Activated naive CD4-positive, alpha-beta T cell (primary cell): ENCODE measurements at places on chromosomes 12 and 14.

- DNase-seq, result no peak
Measured at GRCh38 chr14:72576258-72576657, 317.6 kb downstream of the DPF3 start.

DNA sequence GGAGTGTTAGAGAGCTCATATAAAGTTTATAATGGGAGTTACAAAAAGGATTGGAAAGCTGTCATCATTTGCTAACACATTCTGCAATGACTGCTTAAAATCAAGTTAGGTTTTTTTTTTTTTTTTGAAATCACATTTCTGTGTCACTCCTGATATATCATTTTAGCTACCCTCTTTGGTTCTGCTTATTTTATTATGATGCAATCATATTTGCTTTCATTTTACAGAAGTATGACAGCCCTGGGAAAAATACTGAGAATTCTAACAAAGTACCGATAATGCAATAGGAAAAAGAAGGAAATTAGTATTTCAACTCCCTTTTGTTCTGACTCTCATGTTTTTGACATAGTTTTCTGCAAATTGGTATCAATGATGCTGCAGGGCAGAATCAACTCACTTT is 71.6 kb upstream of the MDGA2 start:
- DNase-seq, result no peak

- DNase-seq, result no peak
Measured at GRCh38 chr12:107590413-107590812, 95.2 kb upstream of the PWP1 start.

DNA sequence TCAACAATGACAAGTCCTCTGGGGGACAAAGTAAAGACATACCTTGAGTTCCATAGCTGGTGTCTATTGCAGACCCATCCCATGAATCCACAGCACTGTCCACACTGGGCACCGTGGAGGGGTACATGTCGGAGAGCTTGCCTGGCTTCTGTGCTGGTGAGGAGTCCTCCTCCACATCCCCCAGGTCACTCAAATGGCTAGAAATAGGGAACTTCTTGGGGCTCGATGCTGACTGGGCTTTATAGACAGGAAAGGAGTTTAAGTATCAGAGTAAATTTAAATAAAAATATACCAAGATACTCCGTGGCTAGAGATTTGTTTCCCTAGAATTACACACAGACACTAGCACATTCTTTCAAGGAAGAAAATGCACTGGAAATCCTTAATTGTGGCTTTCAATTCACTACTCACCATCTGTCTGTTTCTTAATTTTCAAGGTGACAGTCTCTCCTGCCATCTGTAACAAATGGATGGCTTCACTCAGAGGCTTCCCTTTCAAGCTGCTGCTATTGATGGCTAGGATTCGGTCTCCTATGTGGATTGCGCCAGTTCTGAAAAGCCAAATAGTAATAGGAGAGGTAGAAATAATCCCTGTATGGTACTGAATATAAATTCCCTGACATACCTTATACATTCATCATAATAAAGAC is 90.1 kb downstream of the HELB start:
- no peak for DNase-seq

- DNase-seq, result no peak
Measured at GRCh38 chr12:94616203-94616729, 34.1 kb downstream of the TMCC3 start.

GRCh38 chr14:103697206-103697602 is 18.0 kb downstream of the XRCC3 start:
- DNase-seq, result no peak

DNA sequence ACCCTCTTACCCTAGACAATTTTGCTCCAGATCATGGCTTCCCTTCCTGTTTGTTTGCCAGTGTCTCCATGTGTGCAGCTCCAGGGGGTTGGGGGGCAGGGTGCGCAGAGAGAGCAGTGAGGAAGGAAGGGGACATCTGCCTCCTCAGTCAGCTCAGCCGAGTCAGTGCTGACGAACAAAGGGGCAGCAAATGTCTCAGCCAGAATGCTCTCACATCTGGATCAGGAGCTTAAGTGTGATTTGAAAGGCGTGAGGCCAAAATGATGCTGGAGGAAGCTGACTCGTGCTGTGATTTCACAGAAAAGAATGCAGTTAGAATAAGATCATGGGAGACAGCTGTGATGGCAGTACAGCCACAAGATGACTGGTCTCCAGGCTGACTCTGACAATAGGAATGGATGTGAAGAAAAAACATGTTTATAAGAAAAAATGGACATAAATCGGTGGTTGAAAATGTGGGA is 27.1 kb upstream of the CDK17 start:
- no peak for DNase-seq
